ENCODE measurements at places on chromosomes 2 and 18. TPM values are rescaled to one million over a fixed set of nuclear protein-coding genes. Genes with fewer than 3 reads are reported as not detected.

DNA sequence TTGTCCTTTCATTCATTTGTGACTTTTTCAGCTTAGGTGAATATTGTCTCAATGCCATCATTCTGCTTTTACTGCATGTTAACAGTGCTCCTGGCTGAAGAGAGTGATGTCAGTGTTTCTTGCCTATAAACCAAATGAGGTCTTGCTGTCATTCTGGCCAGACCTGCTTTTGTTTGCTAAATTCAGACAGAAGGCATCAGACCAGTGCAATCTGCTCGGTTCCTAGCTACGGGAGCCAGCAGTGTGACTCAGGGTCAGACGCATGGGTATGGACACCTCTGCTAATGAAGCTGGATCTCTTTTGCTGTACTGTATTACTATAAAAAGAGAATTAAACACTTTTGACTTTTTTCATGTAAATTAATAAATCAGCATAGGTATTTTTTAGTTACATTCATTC lies 178.9 kb downstream of the TMEM182 start:
- DNase-seq, result no peak

DNA sequence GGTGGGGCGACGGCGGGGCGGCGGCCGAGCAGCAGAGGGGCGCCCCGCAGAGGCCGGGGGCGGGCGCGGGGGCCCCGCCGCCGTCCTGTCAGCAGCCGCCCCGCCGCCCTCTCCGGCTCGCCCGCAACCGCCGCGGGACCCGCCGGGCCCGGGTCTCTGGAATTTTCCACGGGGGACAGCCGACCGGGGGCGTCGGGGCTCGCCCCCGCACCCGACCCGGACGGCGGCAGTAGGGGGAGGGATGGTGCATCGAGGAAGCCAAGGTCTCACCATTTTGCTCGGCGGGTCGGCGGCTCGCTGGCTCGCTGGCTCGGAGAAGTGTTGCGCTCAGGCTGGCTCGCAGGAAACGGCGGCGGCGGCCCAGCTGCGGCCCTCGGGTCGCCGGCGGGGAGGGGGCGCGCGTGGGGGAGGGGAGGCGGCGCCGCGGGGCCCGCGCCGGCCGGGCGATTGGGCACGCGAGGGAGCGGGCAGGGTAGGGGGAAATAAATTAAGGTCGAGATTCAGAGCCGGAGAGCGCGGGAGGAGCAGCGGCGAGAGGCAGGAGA lies 405 bp downstream of the PPP3R1 start:
- peak; percentile 75 for DNase-seq

HOXD11 gene
- not detected for polyA plus RNA-seq

NDUFB3 gene
- 91.2 TPM for polyA plus RNA-seq

NEU2 gene
- polyA plus RNA-seq, result not detected

DNA sequence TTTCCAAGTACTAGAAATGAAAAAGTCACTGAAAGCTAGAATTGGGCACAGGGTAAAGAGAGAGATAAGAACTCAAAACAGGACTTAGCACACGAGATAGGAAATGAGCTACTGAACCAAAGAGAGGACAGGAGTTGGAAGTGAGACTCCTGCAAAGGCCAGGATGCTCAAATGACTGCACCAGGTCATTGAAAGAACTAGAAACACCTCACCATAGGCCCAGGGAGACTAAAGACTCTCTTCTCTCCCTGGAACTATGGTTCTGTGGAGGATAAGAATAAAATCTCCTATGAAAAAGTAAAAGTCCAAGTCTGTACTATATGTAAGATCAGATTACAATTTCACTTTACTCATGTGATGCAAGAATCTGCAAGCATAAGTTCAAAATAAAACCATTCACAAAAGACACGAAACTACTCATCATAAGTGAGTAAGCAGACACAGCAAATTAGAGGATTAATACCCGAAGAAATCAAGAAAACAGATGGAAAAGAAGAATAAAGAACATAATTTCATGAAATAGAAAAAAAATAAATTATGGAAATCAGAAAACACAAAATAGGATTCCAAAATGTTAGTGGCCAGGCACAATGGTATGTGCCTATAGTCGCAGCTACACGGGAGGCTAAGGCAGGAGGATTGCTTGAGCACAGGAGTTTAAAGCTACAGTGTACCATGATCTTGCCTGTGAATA lies 6.5 kb downstream of the NBAS start:
- no peak for DNase-seq

CCNT2 gene
- polyA plus RNA-seq, result 4.4 TPM

FBXO48 gene
- 1.1 TPM for polyA plus RNA-seq

DNA sequence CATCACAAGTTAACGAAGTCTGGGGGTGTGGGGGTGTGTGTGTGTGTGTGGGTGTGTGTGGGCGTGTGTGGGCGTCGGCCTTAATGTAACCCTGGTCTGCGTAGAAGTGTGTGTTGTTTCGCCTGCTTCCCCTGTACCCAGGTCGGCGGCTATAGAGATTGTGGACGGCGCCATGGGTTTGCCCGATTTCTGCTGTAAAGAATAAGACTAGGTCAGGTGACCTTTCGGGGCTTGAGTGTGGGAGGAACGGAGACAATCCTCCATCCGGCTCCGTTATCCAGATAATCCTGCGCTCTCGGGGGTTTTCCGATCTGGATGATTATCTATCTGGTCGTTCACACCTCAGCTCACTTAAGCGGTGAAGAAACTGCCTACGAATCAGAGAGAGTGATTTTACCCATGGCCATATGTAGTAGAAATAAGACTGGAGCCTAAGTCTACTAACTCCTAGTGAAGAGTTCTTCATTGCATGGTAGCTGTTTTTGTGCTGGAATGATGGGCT lies 543 bp downstream of the HADHB start:
- peak; percentile 36 for DNase-seq

DNA sequence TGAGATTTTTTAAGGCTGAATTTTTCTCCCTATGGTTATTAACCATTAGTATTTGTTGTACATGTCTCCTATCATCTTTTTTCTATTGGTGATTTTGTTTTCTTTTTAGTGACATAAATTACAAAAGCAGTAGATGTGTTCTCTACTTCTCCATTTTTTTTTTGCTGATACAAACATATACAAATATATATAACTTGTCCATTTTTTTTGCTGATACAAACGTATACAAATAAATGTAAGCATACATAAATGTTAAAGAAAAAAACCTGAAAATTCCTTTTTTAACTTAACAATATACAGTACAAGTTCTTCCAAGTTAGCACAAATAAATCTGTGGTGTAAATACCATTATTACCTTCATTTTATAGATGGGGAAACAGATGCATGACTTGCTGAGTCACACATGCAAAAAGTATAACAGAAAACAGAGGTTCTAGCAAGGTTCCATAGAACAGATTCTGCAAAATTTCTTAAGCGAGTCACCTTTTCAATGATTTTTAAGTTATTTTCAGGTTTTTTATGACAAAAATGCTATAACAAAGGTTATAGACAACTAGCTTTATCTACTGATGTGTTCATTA lies 2.1 kb downstream of the MSGN1 start:
- no peak for DNase-seq

- no peak for DNase-seq
Observed at GRCh38 chr2:123912171-123912570, 112.9 kb upstream of the CNTNAP5 start.

DNA sequence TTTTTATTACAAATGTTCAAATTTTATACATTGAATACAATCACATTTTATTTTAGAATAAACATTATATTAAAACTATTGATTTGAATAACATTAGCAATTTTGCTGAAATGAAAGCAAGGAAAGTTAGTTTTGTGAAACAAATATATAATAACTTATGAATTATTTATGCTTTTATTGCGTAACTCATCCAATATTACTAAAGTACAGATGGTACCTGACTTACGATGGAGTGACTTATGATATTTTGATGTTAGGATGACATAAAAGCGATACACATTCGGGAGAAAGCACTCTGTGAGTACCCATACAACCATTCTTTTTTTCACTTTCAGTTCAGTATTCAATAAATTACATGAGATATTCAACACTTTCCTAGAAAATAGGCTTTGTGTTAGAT lies 26.5 kb downstream of the GPR39 start:
- DNase-seq, result no peak

- peak; percentile 65 for DNase-seq
Observed at GRCh38 chr2:64784168-64785061, 130.7 kb upstream of the SERTAD2 start.

- no peak for DNase-seq
Observed at GRCh38 chr2:20456116-20456571, 9.3 kb downstream of the RHOB start.

RAB11FIP5 gene
- 13.1 TPM for polyA plus RNA-seq

DSG3 gene
- polyA plus RNA-seq, result 0.31 TPM

GRCh38 chr2:227450311-227450841 lies 21.6 kb upstream of the AGFG1 start:
- DNase-seq, result no peak

IL36A gene
- 9.7 TPM for polyA plus RNA-seq

DSC1 gene
- not detected for polyA plus RNA-seq

OR6B2 gene
- not detected for polyA plus RNA-seq

- DNase-seq, result no peak
Observed at GRCh38 chr18:39340418-39340817, 1774.8 kb upstream of the CELF4 start.

DNA sequence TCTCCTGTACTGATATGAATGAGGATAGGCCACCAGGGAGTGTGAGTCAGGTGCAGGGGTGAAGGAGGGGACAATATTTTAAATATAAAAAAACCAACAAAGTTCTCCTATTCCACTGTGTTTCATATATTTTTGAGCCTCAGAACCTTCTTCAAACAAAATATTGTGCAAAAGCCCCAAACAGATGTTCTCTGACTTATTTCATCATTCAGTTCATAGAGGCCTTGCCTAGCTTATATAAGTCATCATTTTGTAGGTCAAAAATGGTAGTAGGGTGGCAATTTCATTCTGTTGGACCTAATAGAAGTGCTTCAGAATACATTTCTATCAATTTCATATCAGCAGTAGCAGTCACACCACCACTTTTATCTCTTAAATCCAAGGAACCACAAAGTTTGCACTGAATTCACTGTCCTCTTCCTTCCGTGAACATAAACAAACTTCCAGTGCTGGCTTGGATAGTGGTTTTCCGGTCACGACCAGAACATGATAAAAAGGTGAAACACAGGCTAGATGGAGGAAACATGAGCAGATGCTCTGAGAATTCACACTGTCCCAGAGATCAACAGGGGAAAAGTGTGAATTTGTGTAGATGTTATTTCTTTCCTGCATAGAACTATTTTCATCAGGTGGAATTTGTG lies 99.1 kb downstream of the EN1 start:
- no peak for DNase-seq

DNA sequence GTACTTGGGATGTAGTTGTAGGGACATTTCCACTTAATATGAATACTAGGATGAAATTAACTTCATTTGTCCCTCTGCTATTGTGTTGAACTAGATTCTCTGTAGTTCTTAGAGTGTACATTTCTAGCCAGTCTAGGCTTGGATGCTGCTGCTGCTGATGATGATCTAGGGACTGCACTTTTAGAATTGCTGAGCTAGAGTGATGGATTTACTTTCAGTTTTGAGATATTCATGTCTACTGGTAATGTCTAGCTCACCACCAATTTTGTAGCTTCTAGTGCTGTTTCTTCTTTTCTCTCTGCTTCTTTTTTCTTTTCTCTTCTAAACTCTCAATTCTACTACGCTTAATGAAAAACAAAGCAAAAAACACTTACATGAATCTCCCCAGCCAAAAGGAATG lies 49.4 kb downstream of the MRPS9 start:
- no peak for DNase-seq

DNA sequence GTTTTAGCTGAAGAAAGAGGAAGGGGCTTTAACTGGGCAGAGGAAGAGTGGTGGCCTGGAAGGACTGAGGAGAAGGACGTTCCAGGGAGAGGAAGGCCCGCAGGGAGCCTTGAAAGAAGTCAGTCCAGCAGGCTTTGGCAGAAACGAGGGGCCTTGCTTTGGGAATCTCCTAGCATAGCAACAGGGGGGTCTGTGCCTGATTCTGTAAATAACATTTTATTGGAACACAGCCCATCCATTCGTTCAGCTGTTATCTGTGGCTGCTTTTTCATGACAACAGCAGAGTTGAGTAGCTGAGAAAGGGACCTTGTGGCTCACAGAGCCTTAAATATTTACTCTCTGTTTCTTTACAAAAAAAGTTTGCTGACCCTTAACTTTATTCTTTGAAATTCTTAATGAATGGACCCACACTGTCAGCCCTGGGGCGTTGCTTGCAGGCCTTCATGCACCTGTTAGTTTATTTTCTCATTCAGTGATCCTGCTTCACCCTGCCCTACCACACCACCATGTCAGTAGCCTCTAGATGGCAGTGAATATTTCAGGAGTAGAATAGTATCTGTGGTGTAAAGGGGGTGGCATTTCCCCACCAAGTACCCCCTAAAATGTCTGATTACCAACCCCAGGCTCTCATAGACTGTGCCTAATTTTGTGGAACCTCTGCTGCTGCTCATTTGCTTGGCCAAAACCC lies 61.0 kb downstream of the MGAT5 start:
- no peak for DNase-seq

DNA sequence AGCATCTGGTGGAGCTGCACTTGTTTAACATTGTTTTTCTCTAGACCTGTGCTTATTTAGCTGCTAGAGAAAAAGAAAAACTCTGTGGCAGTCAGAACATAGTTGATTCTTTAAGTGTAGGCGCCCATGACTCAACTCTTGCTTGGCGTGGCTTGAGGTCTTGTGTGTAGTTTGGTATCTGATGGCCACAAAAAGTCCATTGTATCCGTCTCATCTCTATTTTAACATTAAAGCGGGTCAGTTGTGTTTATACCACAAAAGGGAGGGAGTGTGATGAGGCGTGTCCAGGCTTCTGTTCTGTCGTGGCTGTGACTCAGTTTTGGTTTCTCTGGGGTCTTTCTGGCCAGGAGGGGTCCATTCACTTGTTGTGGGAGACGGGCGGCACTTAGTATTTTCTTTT lies 24.2 kb upstream of the UGT1A8 start:
- DNase-seq, result no peak

- no peak for DNase-seq
Observed at GRCh38 chr2:67923696-67924095, 139.1 kb downstream of the C1D start.

SPC25 gene
- 2.6 TPM for polyA plus RNA-seq

DNA sequence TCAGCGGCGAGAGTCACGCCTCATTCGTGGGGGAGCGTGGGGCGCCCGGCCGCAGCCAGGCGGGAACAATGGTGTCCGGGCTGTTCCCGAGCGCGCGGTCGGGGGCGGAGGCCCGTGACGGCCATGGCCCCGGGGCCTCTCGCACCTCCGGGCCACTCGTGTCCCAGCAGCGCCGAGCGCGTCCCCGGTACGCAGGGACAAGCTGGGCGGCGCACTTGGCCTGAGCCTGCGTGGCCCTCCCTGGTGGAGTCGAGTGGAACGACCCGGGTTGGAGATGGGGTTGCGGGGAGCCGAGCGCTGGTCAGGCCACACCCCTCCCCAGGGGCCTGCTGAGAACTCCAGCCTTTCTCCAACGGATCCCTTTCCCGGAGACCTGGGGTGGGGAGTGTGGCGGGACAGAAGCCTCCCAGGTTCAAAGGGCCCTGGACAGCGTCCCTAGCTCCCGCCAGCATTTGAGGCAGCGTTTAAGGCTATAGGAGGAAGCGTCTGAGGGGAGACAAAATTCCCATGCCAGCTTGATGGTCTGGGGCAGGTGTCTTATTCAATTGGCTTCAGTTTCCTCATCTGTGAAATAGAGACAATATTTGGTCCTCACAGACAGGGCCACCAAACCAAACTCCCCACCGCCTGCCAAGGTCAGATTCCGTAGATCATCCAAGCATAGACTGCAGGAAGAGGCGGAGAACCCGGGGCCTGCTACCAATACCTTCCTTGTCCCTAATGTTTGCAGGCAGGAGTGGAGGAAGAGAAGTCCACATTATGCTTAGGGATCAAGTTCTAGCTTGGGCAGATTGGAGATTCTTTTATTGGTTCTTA lies 553 bp downstream of the CNDP2 start:
- DNase-seq, result peak; percentile 85

DAW1 gene
- not detected for polyA plus RNA-seq
